ENCODE measurements at places on chromosomes 7 and 10.

DNA sequence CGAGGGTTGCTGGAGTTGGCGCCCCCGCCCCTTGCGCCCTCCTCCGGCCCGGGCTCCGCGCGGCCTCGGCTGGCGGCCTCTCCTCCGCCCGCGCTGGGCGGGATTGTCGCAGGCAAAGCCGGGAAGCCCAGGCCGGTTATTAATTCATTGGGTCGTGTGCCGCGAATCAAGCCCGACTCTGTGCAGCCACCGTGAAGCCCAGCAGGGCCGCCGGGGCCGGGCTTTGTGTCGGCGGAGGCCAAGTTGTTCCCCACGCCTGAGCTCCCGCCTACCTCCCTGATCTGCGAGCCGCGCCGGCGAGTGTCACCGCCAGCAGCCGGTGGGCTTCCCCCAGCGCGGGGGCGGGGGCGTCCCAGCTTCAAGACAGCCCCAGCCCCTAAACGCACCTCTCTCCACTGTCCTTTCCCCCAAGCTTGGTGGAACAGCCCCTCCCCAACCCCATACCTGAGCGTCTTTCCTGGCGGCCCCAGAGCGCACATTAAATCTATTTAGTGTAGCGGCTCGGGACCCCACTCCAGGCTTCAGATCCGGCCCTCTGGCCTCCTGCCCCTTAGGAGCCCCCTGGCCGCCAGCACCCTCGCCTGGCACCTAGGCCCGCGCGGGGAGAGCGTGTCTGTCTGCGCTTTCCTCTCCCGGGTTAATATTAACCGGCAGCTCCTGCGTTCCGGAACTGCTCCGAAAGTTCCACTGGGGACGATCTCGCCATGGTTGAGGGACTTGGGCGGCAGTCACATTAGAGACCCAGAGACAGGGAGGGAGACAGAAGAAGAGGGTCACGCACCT is 3.5 kb downstream of the SHH start:
- no peak for DNase-seq

DNA sequence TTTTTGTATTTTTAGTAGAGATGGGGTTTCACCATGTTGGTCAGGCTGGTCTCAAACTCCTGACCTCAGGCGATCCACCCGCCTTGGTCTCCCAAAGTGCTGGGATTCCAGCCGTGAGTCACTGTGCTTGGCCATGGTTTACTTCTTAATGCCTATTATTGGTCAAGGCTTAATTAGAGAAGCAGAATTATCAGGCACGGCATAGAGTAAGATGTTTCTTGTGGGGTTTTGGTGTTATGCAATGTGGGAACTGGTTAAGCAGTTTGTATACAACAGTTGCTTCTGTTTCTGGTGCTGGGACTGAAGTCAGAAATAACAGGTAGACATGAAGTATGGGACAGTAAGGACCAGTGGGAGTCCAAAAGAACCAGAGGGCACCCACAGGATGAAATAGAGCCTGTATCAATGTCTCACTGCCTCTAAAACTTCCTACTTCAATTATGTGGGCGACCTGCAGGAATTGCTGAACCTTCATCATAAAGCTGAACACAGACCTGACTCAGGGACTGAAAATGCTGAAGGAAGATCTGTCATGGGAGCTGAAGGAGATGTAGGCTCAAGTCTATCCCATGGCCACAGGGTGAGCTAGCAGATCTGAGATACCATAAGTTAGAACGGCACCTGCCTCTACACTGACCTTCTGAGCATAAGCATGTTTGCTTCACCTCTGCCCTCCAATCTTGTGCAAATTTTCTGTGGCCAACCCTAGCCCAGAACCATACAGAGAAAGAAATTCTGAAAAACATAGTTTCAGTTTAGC is 38.3 kb upstream of the VCL start:
- DNase-seq = no peak

GRCh38 chr7:66356277-66356721 is 151.2 kb downstream of the TPST1 start:
- no peak for DNase-seq

GRCh38 chr10:30821261-30821993 is 191.9 kb upstream of the LYZL2 start:
- DNase-seq = no peak

DNA sequence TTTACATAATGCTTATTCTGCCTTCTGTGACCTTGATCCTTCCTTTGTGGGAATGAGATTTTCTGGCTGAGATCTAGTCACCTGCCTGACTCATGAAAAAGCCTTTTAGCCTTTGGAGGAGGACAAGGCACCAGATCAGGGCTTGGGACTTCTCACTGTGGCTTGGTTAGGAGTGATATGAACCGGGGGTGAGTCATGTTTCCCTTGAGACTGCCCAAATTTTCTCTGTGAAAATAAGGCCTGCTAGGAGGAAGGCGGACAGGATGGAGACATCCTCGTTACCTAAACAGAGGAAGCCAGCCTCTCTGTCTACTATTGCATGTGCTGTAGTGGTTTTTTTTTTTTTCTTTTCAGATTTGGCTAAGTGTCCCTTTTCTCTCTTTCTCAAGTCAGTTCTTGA is 57.8 kb downstream of the EVX1 start:
- DNase-seq = no peak

DNA sequence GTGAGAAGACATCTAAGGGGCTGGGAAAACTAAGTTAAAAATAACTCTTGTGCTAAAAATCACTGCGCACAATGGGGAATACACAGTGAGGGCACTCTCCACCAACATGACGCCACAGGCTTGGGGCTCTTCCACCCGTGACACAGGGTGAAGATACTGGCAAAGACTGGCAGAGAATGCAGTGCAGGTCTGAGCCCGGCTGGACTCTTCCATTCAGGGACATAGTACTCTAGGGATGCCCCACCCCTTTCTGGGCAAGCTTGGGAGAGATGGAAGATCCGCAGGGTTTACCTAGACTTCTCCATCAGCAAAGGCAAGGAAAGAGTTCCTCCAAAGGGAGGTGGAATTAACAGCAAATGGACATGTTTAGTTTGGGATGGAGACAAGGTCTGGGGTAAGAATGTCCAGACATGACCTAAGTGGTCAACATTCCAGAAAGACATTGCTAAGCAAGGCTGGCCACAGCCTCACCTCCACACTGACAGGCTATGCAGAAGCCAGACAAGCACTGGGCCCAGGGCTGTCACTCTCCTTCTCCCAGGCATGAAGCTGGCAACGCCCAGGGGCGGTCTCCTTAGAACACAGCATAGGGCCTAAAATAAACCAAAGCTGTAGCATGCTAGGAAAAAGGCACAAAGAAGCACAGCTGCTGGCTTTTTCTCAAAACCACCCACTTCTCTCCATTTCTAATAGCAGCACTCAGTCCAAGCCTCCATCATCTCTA is 28.1 kb downstream of the XPNPEP1 start:
- no peak for DNase-seq

DNA sequence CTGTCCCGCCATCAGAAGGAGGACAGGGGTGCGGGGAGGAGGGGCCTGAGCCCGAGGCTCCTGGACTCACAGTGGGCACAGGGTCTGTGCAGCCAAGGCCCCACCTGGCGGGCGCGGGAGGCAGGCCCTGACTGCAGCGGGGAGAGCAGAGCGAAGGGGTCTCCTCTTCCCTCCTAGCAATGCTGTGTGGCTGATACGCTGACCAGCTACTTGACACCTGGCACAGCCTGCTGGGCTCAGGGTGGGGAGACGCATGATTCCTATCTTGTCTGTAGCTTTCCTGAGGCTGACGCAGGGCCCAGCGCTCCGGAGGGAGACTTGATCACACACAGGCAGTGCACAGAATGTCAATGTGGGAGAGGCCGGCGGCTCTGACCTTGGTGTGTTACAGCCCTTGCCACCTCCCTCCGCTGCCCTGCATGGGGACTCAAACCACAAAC is 174.9 kb downstream of the ELFN1 start:
- DNase-seq = no peak

DNA sequence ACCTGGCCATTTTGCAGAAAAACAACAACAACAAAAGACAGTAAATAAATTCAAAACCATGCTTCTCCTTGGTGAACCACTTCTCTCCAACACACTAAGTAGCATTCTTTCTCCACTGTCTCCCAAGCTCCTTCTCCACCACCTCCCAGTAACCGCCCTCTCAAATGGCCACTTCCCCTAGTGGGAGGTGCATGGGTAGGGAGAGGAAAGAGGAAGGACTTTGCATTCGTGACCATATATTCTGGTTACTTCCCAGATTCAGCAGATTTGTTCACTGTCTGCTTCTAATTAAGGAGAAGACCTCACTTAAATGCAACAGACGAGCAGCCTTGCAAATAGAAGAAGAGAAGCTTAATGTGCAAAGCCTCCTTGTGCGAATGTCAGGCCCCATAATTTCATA is 166.8 kb downstream of the SORCS1 start:
- DNase-seq = no peak

DNA sequence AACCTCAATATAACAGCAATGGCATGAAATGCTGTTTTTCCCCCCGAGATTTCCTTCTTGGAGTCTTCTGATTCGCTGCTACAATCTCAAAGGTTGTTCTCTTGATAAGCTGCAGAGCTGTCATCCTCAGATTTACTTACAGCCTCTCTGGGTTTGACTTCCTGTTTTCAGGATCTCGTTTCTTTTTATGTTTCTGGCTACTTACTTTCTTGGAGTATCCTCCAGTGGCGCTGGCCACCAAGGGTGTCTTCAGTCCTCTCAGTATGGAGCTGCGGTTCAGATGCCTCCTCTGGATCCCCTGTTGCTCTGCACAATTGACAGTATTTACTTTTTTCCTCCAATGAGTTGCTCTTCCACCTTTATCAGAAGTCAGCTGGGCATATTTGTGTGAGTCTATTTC is 152.0 kb upstream of the TMEM72 start:
- DNase-seq = no peak

GRCh38 chr10:132111871-132112341 is 46.2 kb downstream of the JAKMIP3 start:
- DNase-seq = no peak

- no peak for DNase-seq
Measured at GRCh38 chr7:84524714-84525694, 330.4 kb upstream of the SEMA3A start.

DNA sequence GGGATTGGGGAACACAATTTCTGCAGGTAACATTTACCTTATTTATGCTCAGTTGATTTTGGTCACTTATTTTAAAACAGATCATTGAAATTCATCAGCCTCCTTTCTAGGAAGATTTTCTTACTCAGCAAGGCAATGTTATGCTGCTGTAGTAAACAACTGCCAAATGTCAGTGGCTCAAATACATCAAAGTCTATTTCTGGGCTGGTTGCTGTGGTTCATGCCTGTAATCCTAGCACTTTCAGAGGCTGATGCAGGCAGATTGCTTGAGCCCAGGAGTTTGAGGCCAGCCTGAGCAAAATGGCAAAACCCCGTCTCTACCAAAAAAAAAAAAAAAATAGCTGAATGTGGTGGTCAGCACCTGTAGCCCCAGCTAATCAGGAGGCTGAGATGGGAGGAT is 25.9 kb downstream of the HABP2 start:
- DNase-seq = no peak

GRCh38 chr10:7697426-7697825 is 5.7 kb upstream of the ITIH2 start:
- no peak for DNase-seq

DNA sequence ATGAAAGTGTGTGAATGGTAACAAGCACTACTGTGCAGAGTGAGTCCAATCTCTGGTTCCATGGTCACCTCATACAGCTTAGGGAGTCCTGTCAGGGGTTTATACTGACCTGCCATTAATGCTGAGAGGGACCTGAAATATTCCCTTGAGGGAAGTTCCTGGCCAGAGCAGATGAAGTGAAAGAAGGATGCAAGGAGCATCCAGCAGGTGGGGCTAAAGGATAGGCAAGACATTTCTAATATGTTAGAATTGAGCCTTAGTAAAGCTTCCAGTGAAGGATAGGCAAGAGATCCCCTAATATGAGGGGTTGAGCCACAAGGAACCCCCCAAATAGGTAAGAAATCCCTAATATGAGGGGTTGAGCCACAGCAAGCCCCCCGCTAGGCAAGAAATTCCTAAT is 25.5 kb upstream of the FAM221A start:
- no peak for DNase-seq

- no peak for DNase-seq
Measured at GRCh38 chr7:101916041-101916800, 98.8 kb downstream of the CUX1 start.

DNA sequence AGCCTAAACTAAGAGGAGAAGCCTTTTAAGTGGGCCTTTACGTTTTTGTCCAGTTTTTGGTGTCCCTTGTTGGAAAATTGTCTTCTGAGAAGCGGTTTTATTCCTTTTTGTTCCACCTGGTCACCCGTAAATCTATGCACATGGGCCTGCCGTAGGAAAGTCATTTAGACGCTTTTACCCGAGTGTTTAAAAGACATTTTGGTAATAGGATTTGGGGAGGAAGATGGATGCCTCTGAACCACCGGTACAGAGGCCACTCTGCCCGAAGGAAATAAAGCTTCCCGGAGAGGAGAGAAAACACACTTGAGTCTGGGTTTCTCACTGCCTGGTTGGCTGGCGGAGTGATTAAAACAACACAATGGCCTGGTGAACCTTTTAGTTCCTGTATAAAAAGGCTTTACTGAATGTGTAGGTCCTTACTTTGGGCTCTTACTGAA is 760 bp downstream of the THNSL1 start:
- DNase-seq = no peak

DNA sequence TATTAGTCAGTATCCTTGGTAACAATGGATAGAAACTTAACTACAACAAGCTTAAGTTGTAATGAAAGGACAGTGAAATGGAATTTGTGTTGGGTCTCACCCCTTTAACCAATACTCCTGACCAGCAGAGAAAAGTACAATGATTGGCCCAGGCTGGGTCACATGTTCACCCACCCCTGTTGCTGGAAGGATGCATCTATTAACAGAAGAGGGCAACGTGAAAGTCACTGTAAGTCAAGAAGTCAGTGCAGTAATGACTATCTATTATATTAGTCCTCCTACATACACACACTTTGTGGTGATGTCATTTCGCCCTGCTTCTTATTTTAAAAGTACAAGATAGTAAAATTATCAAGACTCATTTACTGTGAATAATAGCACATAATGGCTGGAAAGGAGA is 16.2 kb downstream of the PNLIPRP2 start:
- no peak for DNase-seq

GRCh38 chr10:34758447-34758996 is 56.6 kb downstream of the PARD3 start:
- no peak for DNase-seq

DNA sequence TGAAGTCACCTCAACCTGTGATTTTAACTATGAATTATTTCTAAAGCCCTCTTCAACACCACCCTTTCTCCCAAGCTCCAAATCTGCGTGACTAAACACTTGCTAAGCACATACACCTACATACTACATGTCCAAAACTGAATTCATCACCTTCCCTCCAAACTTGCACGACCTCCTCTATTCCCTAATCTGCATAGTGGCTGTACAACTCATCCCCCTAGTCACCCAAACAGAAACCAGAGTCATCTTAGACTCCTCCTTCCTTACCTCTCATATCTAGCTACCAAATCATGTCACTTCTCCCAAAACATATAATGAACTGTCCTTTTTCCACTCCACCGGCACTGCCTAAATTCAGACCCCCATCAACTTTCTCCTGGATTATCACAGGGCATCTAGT is 16.2 kb downstream of the ARHGAP21 start:
- no peak for DNase-seq

DNA sequence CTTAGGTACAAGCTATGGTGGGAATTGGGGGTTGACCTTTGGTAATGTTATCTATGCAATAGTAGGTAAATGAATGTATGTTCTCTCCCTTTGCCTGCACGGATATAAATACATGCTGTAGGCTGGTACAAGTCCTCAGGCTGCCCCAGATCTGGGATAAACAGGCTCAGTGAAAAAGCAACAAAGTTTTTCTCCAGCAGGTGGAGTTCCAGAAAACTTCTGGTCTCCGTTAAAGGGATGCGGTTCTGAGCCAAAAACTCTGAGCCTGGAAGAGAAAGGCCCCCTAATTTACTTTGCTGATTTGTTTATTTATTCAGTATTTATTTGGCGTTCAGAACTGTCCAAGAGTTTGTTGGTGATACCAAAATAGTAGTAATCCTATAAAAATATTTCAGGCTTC is 204.7 kb downstream of the ADRA2A start:
- no peak for DNase-seq
